ENCODE measurements at places on chromosomes 3 and 15. TPM values are rescaled to one million over a fixed set of nuclear protein-coding genes. Genes with fewer than 3 reads are reported as not detected.

- no peak overlapping the region for H3K27ac ChIP-seq
- DNase-seq, result no peak
Observed at GRCh38 chr3:12312010-12312409, 23.1 kb downstream of the PPARG start.

DNA sequence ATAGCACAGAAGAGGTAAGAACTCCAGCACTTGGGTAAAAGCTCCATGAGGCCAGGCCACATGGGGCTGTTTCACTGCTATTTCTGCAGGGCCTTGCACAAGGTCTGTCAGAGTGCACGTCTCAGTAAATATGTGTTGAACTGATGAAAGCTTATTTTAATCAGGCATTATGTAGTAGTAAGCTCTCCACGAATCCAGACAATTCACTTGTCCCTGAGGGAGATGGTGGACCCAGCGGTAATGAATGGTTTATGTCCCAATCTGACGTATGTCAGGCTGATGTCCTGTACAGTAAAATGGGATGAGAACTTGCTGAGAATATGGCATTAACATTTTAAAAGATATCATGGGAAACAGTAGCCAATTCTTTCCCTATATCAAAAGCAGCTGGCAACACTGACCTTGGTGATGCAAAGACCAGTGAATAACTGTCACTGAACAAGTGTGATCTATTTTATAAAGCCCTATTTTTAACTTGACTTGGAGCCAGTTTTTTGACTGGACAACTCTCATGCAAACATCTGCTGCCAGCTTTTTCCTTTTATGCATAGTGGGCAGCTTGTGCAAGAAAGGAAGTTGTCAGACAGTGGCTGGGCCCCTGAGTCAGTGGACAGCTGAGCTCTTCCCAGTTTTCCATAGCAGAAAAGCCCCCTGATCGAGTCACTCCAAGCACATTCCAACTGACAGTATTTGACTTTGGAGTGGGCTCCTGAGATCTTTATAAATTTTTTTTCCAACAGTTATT is 519.8 kb upstream of the MDFIC2 start:
- H3K36me3 ChIP-seq, result no peaks in the 10 kb centered on the region
- H3K4me3 ChIP-seq, result no peak overlapping the region
- H3K4me1 ChIP-seq, result peaks cover 3% of the 10 kb centered on the region
- H3K27ac ChIP-seq, result no peak overlapping the region
- peaks cover 2% of the 10 kb centered on the region for H3K27me3 ChIP-seq
- no peak for DNase-seq

DNA sequence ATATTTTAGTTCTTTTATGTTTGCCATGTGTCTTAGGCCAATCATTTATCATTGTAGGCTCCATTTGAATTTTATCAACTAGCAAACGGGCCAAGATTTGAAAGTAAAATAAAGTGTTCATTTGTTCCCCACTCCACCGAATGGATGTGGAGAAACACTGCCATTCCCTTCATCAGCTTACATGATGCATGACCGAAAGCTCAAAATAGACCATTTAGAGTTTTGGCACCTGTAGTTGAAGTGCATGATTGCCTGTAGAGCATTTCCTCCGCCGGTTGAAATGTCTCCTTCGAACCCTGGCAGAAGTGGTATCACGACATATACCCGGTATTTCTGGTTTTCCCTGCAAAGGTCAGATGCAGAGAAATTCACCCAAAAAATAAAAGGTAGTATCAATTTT is 165.6 kb downstream of the PLD1 start:
- peaks cover 42% of the 10 kb centered on the region for H3K36me3 ChIP-seq
- no peak overlapping the region for H3K27ac ChIP-seq
- no peak overlapping the region for H3K4me3 ChIP-seq
- H3K4me1 ChIP-seq, result peaks cover 8% of the 10 kb centered on the region
- H3K27me3 ChIP-seq, result no peaks in the 10 kb centered on the region
- DNase-seq, result no peak

- H3K36me3 ChIP-seq, result peaks cover 7% of the 10 kb centered on the region
- no peak overlapping the region for H3K27ac ChIP-seq
- H3K4me3 ChIP-seq, result no peak overlapping the region
- H3K27me3 ChIP-seq, result peaks cover 15% of the 10 kb centered on the region
- peaks cover 4% of the 10 kb centered on the region for H3K4me1 ChIP-seq
- no peak for DNase-seq
Observed at GRCh38 chr3:152786977-152787681, 47.8 kb upstream of the P2RY1 start.

- H3K4me1 ChIP-seq, result peaks cover 4% of the 10 kb centered on the region
Observed at GRCh38 chr15:82647045-82647834, at the start of gene CPEB1. Gene CPEB1, minus strand, starts transcription at chr15:82647363. Its CDS starts 18,904 bp downstream, at chr15:82628459.

DNA sequence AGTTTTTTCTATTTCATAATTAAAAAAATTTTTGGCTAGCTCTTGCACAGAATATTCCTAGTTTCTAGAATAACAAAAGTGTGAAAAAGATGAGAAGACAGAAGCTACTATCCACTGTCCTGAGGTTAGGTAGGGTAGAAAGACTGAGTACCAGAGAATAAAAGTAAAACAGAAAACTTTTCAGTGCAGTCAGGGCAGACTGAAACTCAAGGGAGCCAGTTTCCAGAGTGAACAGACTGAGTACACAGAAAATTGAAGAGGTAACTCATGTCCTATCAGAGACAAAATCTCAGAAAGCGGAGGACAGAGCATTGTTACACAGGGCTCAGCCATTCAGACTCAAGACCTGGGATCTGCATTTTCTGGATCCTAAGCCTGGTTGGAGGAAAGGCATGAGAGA is 8.8 kb upstream of the FBXO40 start:
- no peak for DNase-seq
- no peak overlapping the region for H3K27ac ChIP-seq
- H3K4me3 ChIP-seq, result no peak overlapping the region
- no peaks in the 10 kb centered on the region for H3K36me3 ChIP-seq

GRCh38 chr15:85313339-85313738 is 67.1 kb upstream of the AKAP13 start:
- no peak overlapping the region for H3K4me3 ChIP-seq
- no peak for DNase-seq
- H3K4me1 ChIP-seq, result no peaks in the 10 kb centered on the region
- H3K36me3 ChIP-seq, result no peaks in the 10 kb centered on the region
- H3K27me3 ChIP-seq, result no peaks in the 10 kb centered on the region
- no peak overlapping the region for H3K27ac ChIP-seq

DNA sequence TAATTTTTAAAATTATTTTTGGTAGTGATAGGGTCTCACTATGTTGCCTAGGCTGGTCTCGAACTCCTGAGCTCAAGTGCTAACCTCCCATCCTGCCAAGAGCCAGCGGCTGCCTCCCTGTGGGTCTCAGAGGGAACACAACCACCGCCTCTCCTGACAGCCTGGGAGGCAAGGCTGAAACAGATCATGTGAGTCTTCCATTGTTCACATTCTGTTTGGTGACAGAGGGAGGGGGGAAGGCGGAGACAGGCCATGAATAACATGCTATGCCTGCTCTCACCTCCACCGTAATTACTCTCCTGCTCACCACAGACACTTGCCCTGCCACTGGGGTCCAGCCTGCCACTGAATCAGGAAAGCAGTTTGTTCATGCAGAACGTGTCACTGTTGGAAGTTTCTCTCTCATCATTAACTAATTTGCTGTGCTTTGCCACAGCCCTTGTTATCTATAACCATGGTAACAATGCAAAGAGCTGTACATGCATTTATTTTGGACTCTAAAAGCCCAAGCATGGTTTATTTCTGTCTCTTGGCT is 78.4 kb upstream of the RASGRF1 start:
- peaks cover 17% of the 10 kb centered on the region for H3K27me3 ChIP-seq
- peaks cover 13% of the 10 kb centered on the region for H3K4me1 ChIP-seq
- no peak overlapping the region for H3K27ac ChIP-seq
- no peak overlapping the region for H3K4me3 ChIP-seq
- DNase-seq, result peak; percentile 35

GRCh38 chr3:160801386-160802118 is 45.5 kb downstream of the PPM1L start:
- H3K4me1 ChIP-seq, result peaks cover 13% of the 10 kb centered on the region
- no peaks in the 10 kb centered on the region for H3K27me3 ChIP-seq
- H3K36me3 ChIP-seq, result no peaks in the 10 kb centered on the region

GRCh38 chr3:27511724-27512422 is 27.7 kb upstream of the SLC4A7 start:
- H3K36me3 ChIP-seq, result no peaks in the 10 kb centered on the region
- peaks cover 9% of the 10 kb centered on the region for H3K4me1 ChIP-seq
- no peaks in the 10 kb centered on the region for H3K27me3 ChIP-seq
- H3K27ac ChIP-seq, result no peak overlapping the region

- H3K27ac ChIP-seq, result peak overlapping the region; percentile 27
- no peak overlapping the region for H3K4me3 ChIP-seq
- no peak for DNase-seq
- H3K36me3 ChIP-seq, result peaks cover 61% of the 10 kb centered on the region
Observed at GRCh38 chr3:41234823-41235721, 35.8 kb downstream of the CTNNB1 start.

The DUOXA1 gene
- total RNA-seq, result 1.4 TPM

The LINGO1 gene
- 35.1 TPM for total RNA-seq

The ZNF80 gene
- not detected for total RNA-seq

The WDR93 gene
- 1.3 TPM for total RNA-seq

The IFT57 gene
- 63.8 TPM for total RNA-seq

The FAM43A gene
- 0.12 TPM for total RNA-seq

The GOLGA8S gene
- total RNA-seq, result 0.81 TPM

The GOLGA8R gene
- 0.31 TPM for total RNA-seq

The CYP8B1 gene
- not detected for total RNA-seq

The RNU6-1 gene
- not detected for total RNA-seq

The RYK gene
- total RNA-seq, result 85.2 TPM

The GRK7 gene
- total RNA-seq, result not detected

The PHLDB2 gene
- total RNA-seq, result 59.1 TPM

Data from progenitor cell of endocrine pancreas (in vitro differentiated cells).